Activated naive CD4-positive, alpha-beta T cell treated with anti-CD3 and anti-CD28 coated beads, Interleukin-2, amount 50 U/mL, for 72 hours (primary cell): ENCODE measurements at places on chromosomes 16 and 17. TPM values are rescaled to one million over a fixed set of nuclear protein-coding genes. Genes with fewer than 3 reads are reported as not detected.

The PPP1R9B gene
- 74.4 TPM for total RNA-seq

The KRTAP9-2 gene
- not detected for total RNA-seq

DNA sequence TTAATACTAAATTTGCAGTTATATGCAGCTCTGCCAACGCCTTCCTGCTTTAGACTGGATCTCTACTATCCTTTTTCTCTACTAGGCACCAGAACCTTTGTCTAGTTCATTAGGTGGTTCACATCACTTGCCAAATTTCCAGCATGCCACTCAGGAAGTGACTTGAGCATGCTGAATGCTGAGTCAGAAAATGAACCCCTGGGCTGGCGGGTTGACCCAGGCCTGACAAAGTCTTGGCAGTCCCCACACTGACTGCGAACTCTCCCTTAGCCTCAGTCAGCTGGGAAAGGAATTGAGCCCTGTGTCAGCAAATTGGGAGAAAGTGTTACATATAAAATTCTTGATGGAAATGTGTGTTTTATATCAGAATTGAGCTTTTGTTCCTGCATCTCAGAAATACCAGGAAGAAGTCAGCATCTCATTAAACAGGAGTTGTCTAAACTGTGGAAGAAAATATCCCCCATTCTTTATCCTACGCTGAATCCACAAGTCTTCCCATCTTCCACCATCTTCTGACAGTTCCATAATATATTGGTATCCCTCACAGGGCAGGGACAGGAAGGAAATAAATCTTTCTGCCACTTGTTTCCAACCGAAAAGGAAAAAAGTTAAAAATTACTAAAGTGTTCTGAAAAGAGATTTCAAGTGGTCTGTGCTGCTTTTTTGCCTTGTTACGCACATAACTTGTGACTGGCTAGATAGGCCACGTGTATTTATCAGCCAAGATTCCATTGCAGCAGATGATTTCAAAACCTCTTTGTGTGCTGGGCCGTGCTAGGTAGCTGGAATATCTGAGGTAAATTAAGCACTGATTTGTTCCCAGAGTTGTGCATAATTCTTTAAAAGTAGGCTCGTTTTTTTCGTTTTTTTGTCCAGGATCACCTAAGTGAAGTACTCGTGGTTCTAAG lies 16.7 kb upstream of the SLC12A3 start:
- no peak for DNase-seq

DNA sequence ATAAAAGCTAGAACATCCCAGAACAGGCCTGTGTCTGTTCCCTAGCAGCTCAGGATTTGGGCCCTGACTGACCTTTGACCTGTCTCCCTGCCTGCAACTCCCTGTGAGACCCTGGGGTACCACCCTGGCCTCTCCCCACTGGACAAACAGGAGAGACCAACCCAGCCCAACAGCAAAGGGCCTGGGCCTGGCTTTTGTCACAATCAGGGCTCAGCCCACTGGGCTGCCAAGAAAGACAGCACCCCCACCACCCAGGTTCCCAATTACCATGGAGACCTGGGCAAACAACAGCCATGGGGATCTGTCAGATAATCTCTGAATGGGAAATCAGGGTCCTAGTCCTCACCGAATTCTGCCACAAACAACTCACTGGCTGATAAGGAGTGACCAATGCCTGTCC lies 11.1 kb downstream of the PLLP start:
- DNase-seq = no peak

DNA sequence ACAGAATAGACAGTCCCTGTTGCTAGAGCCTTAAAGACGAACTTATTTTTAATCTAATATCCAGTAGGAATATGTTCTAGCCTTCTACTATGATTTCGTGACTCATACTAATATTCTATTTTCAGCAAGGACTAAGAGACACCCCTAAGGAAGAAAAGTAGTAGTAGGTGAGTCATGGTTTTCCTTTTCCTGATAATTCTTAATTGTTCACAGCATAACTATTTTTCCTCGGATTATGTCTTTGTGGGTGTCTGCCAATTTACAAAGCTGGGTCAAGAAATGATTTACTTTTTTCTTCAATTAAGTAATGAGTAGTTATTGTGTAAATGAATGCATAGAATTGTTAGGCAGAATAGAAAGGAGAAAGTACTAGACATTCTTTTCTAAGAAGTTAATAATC lies 292.2 kb downstream of the TOX3 start:
- no peak for DNase-seq

- no peak for DNase-seq
These were observed 60.2 kb downstream of the TEX2 start for GRCh38 chr17:64202683-64203344.
